MM.1S (cell line): ENCODE measurements at places on chromosomes 11 and 22.
A peak's percentile ranks its signal among the peaks of the same experiment; 100 is the strongest.

GRCh38 chr22:44752285-44753188 is at the start of gene ARHGAP8:
ARHGAP8 (plus strand) TSS chr22:44752575; CDS start chr22:44786528, 33,953 bp downstream.
- no peak for DNase-seq

DNA sequence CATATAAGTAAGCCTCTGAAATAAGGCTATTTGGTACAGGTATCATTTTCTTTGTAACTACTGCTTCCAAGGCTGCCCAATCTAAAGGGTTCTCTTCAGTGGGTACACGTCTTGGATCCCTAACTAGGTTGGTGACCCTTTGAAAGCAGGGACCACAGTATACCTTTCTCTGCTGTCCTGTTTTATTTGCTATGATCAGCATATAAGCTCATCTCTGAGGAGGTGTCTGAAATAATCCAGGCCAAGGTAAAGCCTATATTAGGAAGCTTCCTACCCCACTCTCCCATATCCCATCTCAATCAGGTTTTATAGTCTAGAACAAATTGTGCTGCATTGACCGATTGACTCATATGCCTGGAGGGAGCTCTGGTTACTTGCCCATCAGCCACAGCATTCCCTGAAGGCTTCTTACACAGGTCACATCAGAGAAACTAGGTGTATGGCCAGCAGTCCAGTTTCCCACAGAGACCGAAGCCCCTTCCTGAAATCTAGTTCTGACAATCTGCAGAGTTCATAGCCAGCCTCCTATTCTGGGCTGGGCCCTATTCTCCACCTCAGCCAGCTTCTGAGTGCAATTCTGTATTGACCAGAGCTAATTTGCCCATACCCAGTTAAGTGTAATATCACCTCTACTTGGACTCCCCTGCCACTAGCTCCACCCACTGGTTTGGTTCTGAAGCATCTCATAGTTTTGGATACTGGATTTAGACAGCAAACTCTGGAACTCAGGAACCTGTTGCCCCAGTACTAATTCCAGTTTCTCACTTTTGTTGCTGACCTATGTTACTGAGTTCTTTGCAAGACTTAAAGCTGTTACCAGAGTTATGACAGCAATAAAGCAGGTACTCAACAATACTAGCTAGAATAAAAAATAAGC is 62.1 kb upstream of the ARHGAP20 start:
- DNase-seq, result no peak

DNA sequence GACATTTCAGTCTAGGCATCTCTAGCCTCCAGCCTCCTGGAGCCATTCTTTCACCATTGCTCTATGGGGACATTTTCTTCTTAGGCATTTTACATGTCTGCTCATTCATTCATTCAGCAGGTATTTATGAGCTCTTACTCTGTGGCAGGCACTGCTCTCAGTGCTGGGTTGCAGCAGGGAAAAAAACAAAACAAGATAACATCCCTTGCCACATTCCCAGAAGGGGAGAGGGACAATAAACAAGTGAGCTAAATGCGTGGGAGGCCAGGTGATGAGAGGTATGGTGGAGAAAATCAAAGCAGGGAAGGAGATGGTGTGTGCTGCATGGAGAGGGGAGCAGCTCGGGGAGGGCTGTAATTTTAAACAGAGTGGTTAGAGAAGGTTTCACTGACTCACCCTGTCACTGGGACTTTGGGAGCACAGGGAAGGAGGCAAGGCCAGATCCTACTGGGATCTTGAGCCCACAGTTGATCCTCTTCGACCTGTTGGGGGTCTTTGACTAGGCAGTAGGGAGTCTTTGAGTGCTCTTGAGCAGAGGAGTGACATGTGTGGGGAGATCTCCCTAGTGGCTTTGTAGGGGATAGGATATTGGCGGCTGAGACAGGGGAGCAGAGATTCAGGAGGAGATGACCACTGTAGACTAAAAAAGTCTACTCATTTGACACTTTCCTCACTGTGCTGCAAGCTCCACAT is 17.0 kb downstream of the MICAL2 start:
- no peak for DNase-seq

- peak; percentile 53 for DNase-seq
Measured at GRCh38 chr22:42661985-42662831, 13.0 kb upstream of the CYB5R3 start.

- no peak for DNase-seq
Measured at GRCh38 chr22:41782316-41782715, 18.2 kb upstream of the CCDC134 start.
